ENCODE measurements at places on chromosomes 5 and 9.

- no peak for DNase-seq
These were observed 129.5 kb downstream of the RGS3 start for GRCh38 chr9:113592876-113593575.

DNA sequence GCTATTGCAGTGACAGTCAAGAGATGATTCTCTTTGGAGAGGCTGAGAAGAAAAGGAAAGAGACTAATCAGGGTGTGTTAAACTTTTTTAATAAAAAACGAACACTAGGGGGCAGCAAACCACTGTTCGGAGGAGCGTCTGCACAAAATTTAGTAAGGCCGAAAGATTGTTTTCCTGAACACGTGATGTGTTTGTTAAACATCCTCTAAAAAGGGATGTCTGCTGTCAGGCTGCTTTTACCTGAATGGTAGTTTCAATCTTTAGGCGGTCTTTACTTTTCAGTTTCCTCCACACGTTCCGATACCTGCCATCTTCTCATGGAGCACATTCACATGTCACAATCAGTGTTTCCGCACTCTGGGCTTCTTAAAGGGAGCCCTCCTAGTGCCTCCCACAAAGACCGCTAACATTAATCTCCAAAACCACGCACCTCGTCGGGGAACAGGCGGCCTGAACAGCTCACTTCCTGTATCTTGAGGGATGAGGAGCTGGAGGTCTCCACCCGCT, 125.2 kb downstream of the GPBP1 start:
- DNase-seq, result no peak

DNA sequence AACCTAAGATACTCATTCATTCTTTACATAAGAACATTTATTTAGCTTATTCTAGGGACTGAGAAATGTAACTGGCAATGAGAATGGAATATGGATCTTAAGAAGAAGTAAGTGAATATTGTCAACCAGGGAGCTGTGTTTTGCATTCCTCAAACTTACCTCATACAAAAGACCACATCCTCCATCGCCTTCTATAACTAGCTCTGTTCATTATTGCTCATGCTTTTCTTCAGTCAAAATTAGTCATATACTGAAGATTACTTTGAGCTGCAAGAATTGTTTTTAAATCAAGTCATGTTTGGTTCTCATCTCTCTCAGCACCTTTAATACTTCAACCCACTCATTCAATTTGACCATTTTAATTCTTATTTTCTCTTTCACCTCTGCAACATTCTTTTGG, 140.3 kb upstream of the RASA1 start:
- DNase-seq, result no peak

DNA sequence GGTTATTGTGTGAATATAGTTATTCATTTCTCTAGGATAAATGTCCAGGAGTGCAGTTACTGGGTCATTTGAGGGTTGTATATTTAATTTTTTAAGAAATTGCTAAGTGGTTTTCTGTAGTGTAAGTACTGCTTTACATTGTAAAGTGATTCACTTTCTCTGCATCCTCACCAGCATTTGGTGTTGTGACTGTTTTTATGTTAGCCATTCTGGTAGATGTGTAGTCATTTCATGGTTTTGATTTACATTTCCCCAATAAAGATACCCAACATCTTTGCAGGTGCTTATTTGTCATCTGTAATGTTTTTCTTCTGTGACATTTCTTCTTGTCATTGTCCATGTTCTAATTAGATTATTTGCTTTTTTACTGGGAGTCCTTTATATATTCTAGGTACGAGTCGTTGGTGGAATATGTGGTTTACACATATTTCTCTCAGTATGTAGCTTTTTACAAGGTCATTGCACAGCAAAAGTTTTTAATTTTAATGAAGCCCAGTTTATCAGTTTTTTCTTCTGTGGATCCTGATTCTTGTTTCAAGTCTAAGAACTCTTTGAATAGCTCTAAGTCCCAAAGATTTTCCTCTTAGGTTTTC, 34.0 kb downstream of the SCGB3A1 start:
- DNase-seq, result no peak

DNA sequence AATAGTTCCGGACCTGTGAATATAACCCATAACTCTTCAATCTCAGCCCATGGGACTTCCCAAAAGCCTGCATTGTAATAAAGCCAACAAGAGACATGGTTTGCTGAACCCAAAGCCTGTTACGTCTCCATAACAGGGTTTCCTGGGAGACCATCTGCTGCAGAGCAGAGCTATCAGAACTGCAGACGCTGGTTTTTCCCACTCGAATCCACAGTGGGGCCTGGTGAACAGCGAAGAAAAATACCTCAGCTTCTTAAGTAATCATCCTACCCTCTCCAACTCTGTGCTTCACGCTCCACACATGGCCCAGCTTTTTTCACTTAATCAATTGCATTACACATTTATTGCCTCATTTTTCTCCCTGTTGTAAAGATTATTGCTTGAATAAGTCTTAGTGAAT, 409.5 kb upstream of the GRIA1 start:
- DNase-seq, result no peak

GRCh38 chr9:95477441-95477840, 39.3 kb downstream of the PTCH1 start:
- no peak for DNase-seq

- DNase-seq, result peak; percentile 18
These were observed 56.6 kb downstream of the RGS3 start for GRCh38 chr9:113520109-113520642.

- DNase-seq, result no peak
These were observed 404.1 kb downstream of the DMRT2 start for GRCh38 chr9:1454211-1454610.

- DNase-seq, result no peak
These were observed 27.0 kb upstream of the ZNF622 start for GRCh38 chr5:16492398-16493140.

DNA sequence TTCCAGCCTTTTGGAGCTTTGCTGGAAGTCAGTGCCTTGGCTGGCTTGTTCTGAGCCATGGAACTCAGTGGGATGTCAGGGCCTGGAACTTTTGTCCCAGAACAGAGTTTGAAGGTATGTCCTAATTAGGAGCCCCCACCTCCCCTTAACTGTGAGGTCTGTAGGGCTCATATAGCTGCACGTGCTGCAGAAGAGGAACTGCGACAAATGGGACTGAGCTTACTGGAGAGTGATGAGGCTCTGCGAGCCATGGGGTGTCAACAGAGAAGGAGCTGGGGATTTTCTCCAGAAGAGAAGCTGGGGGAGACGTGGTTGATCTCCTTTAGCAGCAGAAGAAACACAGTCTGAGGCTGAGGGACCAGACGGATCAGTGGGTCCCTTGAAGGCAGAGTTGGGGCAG, 10.9 kb downstream of the TMEM8B start:
- DNase-seq, result no peak

GRCh38 chr5:150506571-150507473, 1.1 kb upstream of the NDST1 start:
- DNase-seq, result no peak

DNA sequence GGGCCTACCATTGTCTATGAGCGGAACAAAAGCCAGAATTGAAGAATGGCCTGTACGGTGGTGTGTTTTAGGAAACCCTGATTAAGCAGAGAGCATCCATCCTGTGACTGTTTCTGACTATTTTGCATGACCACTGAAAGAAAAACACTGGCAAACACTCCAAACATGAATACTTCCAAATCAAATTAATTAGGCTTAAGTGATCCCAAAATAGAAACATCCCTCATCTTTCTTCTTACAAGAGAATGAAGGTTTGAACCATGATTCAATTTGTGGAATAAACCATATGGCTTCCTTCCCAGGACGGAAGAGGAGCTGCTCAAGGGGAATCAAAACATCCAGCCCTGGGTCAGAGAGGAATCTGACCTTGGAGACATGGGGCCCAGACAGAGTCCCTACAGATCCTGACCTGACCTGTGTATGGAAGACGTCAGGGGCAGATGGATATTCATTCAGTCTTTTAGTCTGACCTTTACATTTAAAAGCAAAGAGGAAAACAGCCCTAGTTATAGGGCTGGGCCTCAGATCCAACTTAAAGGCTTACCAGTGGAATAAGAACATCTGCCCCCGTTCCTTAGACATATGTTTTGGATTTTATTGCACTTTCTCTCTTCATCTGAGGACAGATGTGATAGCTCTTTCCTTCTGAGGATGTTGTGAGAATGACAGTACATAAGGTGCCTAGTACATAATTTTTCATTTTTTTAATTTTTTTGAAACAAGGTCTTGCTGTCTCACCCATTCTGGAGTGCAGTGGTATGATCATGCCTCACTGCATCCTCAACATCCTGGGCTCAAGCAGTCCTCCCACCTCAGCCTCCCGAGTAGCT, 17.6 kb upstream of the RECK start:
- DNase-seq, result no peak

- no peak for DNase-seq
These were observed 212.5 kb downstream of the SEMA6A start for GRCh38 chr5:116361979-116362577.

- DNase-seq, result no peak
These were observed 117.3 kb upstream of the LPCAT1 start for GRCh38 chr5:1641041-1641440.

GRCh38 chr5:134132372-134133187, 18.1 kb downstream of the TCF7 start:
- peak; percentile 57 for DNase-seq

DNA sequence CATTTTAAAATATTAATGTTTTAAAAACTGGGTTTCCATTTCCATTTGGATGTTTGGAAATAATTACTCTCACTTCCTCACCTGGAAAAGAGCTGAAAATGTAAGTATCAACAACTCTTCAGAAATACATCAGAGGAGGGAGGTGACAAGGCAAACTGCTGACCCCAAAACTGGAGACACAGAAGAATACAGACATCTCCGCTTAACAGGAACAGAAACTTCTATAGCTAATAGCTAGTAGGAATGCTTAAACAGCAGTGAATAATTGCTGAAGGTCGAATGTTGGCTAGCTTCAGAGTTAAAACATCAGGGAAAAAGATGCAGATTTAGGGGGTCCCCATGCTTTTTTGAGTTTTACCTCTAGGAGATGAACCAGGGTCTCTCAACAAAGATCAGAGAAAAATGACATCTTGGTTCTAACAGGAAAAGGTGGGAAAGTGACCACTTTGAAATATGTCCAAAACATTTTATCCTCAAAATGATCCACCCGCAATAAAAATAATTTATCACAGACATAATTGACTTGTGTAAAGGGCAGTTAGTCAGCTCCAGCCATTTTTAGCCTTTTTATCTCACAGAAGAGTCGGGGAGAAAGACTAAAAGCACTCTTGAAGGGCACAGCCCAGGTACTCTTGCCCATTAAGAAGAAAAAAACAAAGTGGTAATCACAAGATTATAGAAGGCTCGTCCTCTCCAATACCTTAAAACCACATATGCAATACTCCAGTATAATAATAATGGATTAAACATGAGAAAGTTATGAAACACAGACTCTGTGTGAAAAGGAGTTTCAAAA, 1474.9 kb downstream of the EFNA5 start:
- no peak for DNase-seq

GRCh38 chr9:83935276-83935935, 14.2 kb upstream of the KIF27 start:
- no peak for DNase-seq

DNA sequence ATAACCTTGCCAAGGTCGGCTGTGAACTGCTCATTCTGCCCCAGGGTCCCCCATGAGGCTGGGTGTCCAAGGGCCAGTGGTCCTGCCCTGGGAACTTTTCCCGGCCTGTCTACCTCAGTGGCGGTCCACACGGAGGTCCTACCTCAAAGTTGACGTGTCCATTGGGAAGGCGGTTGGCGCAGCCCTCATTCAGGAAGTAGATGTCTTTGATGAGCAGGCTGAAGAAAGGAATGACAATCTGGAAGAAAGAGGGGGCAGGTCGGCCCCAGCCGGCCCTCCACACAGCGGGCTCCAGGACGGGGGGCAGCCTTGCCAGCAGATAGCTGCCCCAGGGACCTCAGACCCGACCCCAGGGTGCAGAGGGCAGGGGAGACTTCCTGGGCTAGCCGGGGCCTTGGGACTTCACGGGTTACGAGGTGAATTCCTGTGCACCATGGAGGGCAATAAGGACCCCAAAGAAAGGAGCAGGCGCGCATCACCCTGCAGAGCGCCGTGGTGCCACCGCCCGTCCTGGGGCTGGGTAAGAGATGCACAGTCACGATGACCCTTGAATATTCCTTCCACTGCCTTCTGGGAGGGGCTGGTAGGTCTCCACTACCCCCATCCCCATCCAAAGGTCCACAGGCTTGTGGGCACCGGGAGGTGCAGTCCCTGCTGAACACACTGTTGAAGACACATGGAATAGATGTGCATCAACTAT, 42.9 kb upstream of the RNF130 start:
- no peak for DNase-seq

- DNase-seq, result no peak
These were observed 424.9 kb downstream of the HINT1 start for GRCh38 chr5:130740047-130740569.

- no peak for DNase-seq
These were observed 8.4 kb downstream of the RPL37 start for GRCh38 chr5:40826489-40827187.

- no peak for DNase-seq
These were observed 139.5 kb downstream of the KDM4C start for GRCh38 chr9:6897207-6897822.

DNA sequence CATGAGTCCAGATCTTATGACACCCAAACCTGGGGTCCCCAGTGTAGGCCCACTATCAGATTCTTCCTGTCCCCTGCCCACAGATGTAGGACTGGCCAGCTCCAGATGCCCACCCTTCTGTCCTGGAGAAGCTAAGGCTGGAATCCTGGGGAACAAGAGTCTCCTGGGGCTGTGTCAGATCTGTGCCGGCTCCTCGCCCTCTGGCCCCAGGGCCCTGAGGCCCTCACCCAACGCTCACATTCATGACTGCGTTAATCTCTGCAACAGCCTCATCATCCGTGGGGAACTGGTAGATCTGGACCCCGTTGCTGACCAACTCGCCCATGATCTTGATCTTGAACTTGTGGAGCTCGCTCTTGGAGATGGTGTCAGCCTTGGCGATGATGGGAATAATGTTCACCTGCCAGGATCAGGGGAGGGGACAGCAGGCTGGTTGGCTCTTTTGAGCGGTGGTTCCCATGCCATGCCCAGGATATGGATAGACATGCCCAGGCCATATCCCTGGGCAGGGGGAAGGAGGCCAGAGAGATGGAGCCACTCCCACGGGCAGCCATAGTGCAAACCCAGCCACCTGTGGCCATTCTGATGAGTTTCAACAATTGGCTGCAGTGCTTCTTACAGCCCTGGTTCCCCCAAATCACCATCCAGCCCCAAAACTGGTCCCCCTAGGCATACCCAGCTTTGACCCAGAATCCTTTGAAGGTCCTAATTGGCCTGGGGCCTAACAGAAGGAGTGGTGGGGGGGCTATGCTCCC, 14.6 kb downstream of the SEPTIN8 start:
- no peak for DNase-seq

GRCh38 chr5:10286162-10286861, 21.4 kb downstream of the CMBL start:
- no peak for DNase-seq

- no peak for DNase-seq
These were observed 2.6 kb downstream of the TCF7 start for GRCh38 chr5:134116789-134117761.

GRCh38 chr5:149618581-149619248, 37.4 kb downstream of the ARHGEF37 start:
- DNase-seq, result no peak

DNA sequence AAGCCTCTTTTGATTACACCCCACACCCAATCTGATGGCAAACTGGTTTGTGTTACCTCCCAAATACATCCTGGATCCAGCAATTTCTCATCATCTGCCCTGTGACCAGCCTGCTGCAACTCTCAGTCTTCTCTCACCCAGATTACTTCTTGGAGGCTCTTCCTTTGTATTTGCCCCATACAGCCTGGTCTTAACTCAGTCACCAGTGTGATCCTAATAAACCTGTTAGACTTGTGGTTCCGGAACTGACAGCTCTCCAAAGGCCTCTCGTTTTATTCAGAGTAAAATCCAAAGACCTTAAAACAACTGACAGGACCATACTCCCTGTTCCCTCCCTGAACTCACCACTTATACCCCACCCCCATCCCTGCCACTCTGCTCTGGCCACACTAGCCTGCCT, 228.2 kb upstream of the PAPPA start:
- no peak for DNase-seq

Measured in stimulated activated CD4-positive, alpha-beta T cell treated with anti-CD3 and anti-CD28 coated beads, Interleukin-15, amount 100 ng/mL, for 1 hour (primary cell).